Renal cortical epithelial cell (primary cell): ENCODE measurements at places on chromosomes 5 and 9. TPM values are rescaled to one million over a fixed set of nuclear protein-coding genes. Genes with fewer than 3 reads are reported as not detected.

The INSL4 gene
- total RNA-seq: not detected in 2 replicates

The ADAMTS12 gene
- 2.3 and 6.3 TPM in 2 replicates for total RNA-seq

The BAAT gene
- 0.94 and 1.6 TPM in 2 replicates for total RNA-seq

The SPINK7 gene
- not detected in 2 replicates for total RNA-seq

The ARHGEF37 gene
- total RNA-seq: 10.2 and 10.8 TPM in 2 replicates

The GADD45G gene
- 0.20 TPM in 1 of 2 replicates, not detected in the other for total RNA-seq

The ZBTB6 gene
- 16.5 and 18.5 TPM in 2 replicates for total RNA-seq

The PCDHGA1 gene
- under 0.01 and 0.80 TPM in 2 replicates for total RNA-seq

The NTRK2 gene
- total RNA-seq: 0.35 and 9.8 TPM in 2 replicates

The SEMA4D gene
- total RNA-seq: 6.9 and 55.4 TPM in 2 replicates
